CD4-positive, alpha-beta memory T cell (primary cell): ENCODE measurements at places on chromosomes 7 and 10. TPM values are rescaled to one million over a fixed set of nuclear protein-coding genes. Genes with fewer than 3 reads are reported as not detected.

LARP4B gene
- 28.9 TPM for polyA plus RNA-seq

DENND2A gene
- polyA plus RNA-seq: not detected

OR6V1 gene
- polyA plus RNA-seq: not detected

RBM20 gene
- polyA plus RNA-seq: 0.03 TPM

DLG5 gene
- polyA plus RNA-seq: 0.13 TPM

UNC5B gene
- polyA plus RNA-seq: not detected

MMD2 gene
- polyA plus RNA-seq: not detected

DNA sequence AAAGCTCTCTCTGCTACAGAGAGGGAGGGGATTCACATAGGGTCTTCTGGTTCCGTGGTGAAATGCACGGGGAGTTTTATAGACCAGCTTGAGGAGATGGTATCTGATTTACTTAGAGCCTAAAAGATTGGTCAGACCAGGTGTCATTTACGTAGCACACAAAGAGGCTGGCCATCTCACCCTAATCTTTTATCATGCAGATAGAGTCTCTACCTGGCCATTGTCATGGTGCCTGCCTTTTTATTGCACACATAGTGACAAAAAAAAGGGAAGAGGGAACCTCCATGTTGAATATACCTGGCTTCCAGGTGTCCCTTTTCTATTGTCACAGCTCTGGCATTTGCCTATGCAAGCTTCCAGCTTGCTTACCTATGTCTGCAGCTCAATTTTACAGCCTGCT, 1456.1 kb downstream of the GATA3 start:
- no peak overlapping the region for H3K27ac ChIP-seq
- H3K36me3 ChIP-seq: no peaks in the 10 kb centered on the region
- H3K4me1 ChIP-seq: no peaks in the 10 kb centered on the region
- H3K4me3 ChIP-seq: no peak overlapping the region
- DNase-seq: no peak

DNA sequence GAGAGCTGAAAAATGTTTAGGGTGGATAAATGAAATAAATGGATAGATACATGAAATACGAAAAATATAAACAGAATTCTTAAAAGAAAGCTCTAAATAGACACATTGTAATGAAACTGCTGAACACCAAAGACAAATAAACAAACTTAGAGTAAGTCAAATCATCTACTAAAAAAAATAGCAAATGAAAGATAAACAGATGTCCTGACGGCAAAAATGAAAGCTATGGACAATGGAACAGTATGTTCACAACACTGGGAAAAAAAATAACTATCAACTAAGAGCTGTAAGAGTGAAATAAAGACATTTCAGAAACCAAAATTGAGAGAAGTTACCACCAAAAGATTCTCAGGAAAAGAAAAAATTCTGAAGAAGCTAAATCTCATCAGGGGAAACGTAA, 106.1 kb downstream of the SGMS1 start:
- no peak overlapping the region for H3K4me3 ChIP-seq
- no peaks in the 10 kb centered on the region for H3K27me3 ChIP-seq
- H3K36me3 ChIP-seq: no peaks in the 10 kb centered on the region
- peaks cover 16% of the 10 kb centered on the region for H3K4me1 ChIP-seq
- H3K27ac ChIP-seq: no peak overlapping the region

DNA sequence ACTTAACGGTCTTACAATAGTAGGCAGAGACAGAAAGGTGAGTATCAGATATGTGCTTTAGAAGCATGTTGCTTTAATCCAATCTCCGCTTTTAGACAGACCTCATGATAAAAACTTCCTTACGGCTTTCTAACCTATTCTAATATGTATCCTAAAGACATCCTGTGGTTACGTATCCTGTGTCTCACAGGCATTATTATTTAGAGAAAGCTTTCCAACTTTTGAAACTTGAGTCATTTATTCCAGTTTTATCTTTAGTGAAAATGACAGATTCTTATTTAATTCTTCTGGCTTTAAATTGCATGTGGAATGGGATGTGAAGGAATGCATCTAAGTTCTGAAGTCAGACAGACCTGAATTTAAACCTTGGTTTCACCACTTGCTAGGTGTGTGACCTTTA, 118.9 kb downstream of the OTUD1 start:
- H3K27ac ChIP-seq: no peak overlapping the region
- no peaks in the 10 kb centered on the region for H3K4me1 ChIP-seq
- H3K27me3 ChIP-seq: no peaks in the 10 kb centered on the region
- no peaks in the 10 kb centered on the region for H3K36me3 ChIP-seq

DNA sequence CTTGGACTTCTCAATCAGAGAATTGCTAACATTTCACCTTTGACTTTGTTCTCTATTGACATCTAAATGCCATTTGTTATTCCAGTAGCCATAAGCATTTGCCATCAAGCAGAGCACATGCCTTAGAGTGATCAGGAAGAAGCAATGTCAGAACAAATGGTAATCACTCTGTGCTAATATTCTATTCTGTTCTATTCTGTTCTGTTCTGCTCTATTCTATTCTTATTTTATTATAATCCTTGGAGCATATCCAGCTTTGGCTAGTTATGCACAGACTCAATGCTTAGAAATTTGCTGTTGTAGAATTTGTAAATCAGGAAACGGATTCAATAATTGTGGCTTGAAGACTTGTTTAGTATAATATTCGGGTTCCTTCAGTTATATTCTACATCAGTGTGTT, 175.4 kb downstream of the EXOC4 start:
- no peak overlapping the region for H3K4me3 ChIP-seq
- H3K36me3 ChIP-seq: no peaks in the 10 kb centered on the region
- no peak for DNase-seq
- peaks cover 18% of the 10 kb centered on the region for H3K4me1 ChIP-seq

- DNase-seq: no peak
- no peak overlapping the region for H3K4me3 ChIP-seq
- no peaks in the 10 kb centered on the region for H3K4me1 ChIP-seq
- H3K27me3 ChIP-seq: no peaks in the 10 kb centered on the region
- no peak overlapping the region for H3K27ac ChIP-seq
- no peaks in the 10 kb centered on the region for H3K36me3 ChIP-seq
These were observed 797.9 kb downstream of the LRMDA start for GRCh38 chr10:76229341-76229740.

GRCh38 chr7:141456298-141456697, 94.9 kb upstream of the AGK start:
- H3K4me3 ChIP-seq: no peak overlapping the region
- H3K27ac ChIP-seq: no peak overlapping the region
- no peak for DNase-seq
- no peaks in the 10 kb centered on the region for H3K27me3 ChIP-seq

- no peaks in the 10 kb centered on the region for H3K4me1 ChIP-seq
- H3K4me3 ChIP-seq: no peak overlapping the region
- DNase-seq: no peak
- H3K27me3 ChIP-seq: no peaks in the 10 kb centered on the region
- peaks cover 11% of the 10 kb centered on the region for H3K36me3 ChIP-seq
These were observed 86.9 kb upstream of the GATAD1 start for GRCh38 chr7:92360387-92360786.

- no peak for DNase-seq
- H3K4me3 ChIP-seq: no peak overlapping the region
- H3K27ac ChIP-seq: no peak overlapping the region
- no peaks in the 10 kb centered on the region for H3K4me1 ChIP-seq
- H3K36me3 ChIP-seq: no peaks in the 10 kb centered on the region
- no peaks in the 10 kb centered on the region for H3K27me3 ChIP-seq
These were observed 38.1 kb downstream of the COL1A2 start for GRCh38 chr7:94432817-94433216.

DNA sequence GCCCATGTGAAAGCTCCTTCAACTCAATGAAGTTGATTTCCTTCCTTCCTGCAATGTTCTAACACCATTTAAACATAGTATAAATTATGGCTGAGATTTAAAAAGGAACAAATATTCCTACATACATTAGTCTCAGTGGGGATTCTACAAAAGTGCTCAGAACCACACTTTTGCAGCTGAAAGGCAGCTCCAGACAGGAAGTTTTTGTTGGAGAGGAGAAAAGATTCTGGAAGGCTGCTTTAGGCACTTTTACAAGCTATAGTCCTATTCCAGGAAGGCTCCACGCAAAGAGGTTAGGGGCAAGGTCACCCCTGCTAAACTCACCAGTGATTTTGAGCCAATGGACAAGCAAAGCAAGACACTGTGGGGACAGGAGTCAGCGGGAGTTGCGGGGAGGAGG, 179.2 kb upstream of the CDCA7L start:
- H3K4me3 ChIP-seq: no peak overlapping the region
- H3K4me1 ChIP-seq: peaks cover 8% of the 10 kb centered on the region
- H3K36me3 ChIP-seq: no peaks in the 10 kb centered on the region

GRCh38 chr10:49762566-49762877, 399 bp upstream of the OGDHL start:
- H3K4me3 ChIP-seq: no peak overlapping the region
- H3K4me1 ChIP-seq: no peaks in the 10 kb centered on the region
- no peaks in the 10 kb centered on the region for H3K27me3 ChIP-seq
- no peaks in the 10 kb centered on the region for H3K36me3 ChIP-seq
- DNase-seq: no peak

DNA sequence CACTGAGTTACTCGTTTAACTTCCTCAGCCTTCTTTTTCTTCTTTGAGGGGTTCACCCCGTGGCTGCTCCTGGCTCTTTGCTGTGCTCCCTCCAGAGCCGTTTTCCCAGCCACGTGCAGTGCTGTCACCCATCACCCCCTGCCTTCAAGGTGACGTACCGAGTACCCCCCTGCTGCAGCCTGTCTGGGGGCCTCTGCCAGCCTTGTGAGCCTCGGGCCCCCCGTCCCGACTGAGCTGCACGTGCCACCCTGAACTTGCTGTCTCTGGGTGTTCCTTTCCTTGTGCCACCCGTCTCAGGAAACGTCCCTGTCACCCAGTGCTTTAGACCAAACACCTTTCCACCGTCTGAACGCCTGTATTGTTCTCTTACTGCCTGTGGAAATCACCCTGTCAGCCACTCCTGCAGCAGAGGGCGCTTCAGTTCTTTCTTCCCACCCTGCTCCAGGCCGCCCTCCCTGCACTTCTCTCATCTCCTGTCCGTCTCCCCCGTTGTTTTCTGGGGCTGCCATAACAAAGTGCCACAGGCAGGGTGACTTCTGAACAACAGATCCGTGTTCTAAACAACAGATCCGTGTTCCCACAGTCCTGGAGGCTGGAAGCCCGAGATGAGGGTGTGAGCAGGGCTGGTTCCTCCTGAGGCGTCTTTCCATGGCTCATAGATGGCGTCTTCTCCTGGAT, 44.6 kb downstream of the WDR37 start:
- no peaks in the 10 kb centered on the region for H3K27me3 ChIP-seq
- DNase-seq: no peak
- no peak overlapping the region for H3K27ac ChIP-seq
- peaks cover 41% of the 10 kb centered on the region for H3K36me3 ChIP-seq
- no peak overlapping the region for H3K4me3 ChIP-seq
